SK-N-MC (cell line): ENCODE measurements at places on chromosomes 12 and 14.

DNA sequence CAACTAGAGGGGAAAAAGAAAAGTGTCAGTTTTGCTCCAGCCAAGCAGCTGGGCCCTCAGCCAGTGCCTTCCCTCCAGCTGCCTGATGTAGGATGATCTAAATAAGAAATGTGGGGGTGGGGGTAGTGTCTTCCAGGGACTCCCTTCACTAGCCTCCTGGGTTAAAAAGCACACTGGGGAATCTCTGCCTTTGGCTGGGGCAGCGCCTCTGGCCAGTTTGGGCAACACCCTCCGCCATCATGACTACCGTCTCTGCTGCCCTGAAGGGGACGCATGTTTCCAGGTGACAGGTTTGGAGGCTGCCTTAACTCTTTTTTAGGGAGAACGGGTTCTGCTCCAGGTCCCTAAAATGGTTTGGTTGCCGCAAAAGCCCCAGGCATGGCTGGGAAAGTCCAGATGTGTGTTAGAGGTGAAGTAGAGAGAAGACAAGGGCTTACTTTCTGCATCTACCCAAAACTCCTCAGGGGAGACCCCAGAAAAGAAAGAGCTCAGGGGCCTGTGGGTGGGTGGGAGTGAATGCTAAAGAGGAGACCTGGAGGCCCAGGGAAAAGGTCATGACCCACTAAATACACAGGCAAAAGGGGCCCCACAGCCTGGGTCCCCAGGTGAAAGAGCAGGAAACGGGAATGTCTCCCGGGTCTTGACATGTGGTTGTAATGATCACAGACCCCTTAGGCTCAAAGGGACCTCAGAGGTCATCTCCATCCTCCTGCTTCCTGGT lies 132.8 kb upstream of the CCND2 start:
- DNase-seq: no peak

- DNase-seq: no peak
These were observed 126.3 kb downstream of the ATXN7L3B start for GRCh38 chr12:74663958-74664357.

GRCh38 chr14:101207041-101207440 lies 303.5 kb upstream of the RTL1 start:
- DNase-seq: no peak

GRCh38 chr12:63826006-63826585 lies 18.4 kb upstream of the SRGAP1 start:
- DNase-seq: no peak
